ENCODE measurements at places on chromosomes 13 and 19.

DNA sequence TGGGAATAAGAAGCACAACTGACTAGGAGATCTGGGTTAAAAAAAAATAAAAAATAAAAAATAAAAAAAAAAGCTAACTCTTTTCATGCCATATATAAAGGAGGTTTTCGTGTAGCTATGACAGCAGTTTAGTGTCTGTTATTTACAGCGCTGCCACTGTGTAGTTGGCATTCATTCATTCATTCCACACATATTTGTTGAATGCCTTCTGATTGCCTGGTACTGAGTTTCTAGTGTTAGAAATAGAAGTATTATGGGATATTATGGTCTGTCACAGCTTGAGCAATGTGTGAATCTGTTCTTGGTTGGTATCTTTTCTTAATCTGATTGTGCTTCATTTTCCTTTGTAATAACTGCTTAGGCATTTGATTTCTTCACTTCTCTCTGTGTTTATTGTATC lies 237.4 kb downstream of the NBEA start:
- DNase-seq = no peak

- no peak for DNase-seq
Measured at GRCh38 chr13:27405546-27406134, 18.8 kb upstream of the GTF3A start.

GRCh38 chr13:45659536-45659935 lies 42.6 kb upstream of the CBY2 start:
- no peak for DNase-seq

DNA sequence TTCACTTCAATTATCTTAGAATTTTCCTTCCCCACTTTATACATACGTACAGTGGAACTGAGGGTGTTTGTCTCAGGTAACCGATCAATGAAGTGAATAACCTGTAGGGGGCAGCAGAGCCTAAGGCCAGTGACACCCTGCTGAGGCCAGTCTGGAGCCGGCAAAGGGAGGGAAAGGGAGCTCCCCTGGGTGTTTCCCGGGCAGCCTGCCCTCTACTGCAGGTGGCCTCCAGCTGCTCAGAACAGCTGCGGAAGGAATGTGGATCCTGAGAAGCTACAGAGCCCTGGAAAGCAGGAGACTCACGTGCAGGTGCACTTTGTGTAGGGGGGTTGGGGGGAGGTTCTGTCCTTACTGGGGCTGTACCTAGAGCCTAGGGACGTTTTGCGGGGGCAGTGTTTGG lies 832 bp upstream of the ZNF491 start:
- DNase-seq = peak; percentile 61

- no peak for DNase-seq
Measured at GRCh38 chr19:6610934-6611852, 20.2 kb upstream of the CD70 start.

DNA sequence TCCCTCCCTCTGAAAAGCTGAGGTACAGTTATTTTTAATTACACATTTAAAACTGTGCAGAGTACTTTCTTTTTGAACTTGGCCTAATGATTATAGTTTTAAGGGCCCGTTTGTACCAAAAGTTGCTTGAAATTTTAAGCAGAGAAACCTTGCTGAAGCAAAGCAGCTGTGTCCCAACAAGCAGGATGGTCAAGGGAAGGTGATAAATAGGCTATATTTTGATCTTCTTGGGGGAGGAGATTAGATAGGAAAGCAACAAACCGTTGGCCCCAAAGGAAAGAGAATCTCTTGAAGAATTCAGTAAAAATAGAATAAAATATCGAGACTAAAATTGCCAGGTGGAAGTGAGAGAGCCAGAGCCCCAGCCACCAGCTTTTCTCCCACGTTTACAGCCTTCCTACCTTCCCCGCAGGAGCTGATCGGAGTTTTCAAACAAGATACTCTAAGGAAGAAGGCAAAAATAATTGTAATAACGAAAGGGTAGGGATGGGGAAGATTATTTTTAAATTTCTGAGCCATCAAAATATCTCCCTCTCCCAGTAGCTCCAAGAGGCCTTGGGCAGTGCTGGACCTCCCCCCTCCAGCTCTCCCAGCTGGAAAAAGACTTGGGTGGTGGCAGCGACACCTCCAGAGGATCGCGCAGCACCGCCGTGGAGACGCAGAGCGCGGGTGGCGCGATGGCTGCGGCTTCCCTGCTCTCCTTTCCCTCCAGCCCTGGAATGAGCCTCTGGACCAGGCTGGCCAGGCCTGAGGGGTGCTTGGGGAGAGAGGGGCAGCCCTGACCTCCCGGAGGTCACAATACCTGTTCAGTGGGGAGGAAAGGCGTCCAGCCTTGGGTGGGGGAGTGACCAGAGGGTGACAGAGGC lies 5.8 kb downstream of the ZIC2 start:
- no peak for DNase-seq

DNA sequence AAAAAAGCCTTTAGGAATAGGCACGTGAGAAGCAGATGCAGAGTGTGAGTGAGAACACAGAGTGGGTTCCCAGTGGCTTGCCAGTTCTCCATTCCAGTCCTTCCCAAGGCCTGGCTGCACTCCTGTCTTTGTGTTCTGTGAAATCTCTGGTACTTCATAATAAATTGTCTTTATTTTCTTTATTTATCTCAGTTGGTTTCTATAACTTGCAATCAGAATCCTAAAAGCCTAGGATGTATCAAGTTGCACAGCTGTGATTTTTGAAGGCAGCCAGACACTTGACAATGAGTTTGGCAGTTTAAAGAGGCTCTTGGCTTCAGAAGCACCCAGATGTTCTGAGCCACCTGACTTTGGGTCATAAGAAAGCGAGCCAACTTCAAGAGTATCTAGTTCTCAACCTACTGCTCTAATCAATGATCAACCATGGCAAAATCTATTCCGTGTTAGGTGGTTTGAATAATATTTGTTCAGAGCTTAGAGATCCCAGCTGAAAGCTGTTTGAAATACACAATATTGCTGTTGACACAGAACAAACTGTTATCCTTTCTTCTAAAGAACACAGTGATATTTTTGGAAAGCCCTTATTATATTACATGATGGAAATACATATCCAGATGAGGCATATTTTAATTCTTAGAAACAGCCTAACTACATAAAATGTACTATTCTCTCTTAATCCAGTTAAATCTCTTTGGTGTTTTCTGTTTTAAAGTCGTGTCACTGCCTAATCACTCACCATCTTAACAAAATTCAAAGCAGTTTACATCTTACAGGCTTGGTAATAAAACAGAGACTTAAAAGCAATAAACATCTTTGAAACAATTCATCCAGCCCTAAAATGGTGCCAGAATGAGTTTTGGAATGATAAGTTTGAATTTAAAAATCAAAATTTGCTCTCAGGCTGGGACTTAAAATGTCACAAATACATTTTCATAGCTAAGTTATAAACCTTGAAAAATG lies 483.0 kb upstream of the NBEA start:
- no peak for DNase-seq
